Fibroblast of skin of right quadriceps (primary cell): ENCODE measurements at places on chromosomes 1 and 21.

- DNase-seq, result no peak
Observed at GRCh38 chr1:17314491-17314971, 6.5 kb downstream of the PADI4 start.

- DNase-seq, result peak; percentile 90
Observed at GRCh38 chr1:87826681-87827251, 498.1 kb downstream of the LMO4 start.

- DNase-seq, result no peak
Observed at GRCh38 chr1:2093055-2093454, 42.8 kb downstream of the PRKCZ start.

- no peak for DNase-seq
Observed at GRCh38 chr1:86175756-86176155, 19.2 kb upstream of the COL24A1 start.

DNA sequence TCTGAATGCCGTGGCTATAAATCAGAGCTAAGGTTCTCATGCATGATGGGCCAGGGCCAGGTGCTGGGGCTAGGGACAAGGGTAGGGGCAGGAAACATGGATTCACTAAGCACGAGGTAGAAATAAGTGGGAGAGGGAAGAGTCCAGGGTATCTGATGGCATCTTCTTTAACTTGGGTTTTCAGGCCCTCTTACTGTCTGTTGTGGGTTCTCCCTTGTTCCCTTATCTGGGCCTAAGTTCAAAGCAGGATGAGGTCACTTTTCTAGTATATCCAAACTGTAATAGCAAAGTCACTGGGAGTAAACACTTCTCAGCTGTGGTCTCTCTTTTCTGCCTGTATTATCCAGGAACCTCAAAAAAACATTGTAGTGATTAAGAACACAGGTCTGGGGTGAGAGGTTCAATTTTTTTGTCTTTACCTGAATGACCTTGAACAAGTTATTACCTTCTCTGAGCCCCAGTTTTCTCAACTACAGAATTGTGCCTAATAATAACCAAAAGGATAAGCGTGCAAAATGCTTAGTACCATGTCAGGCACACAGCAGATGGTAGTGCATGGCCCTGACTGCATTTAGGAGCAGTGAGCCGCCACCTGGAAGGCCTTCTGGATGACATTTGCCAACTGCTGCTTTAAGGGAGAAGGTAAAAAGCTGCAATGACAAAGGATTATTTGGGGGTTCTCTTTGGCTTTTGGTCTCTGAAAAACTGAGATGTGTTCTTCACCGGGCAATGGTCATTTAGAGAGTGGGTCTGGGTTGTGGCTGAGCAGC is 53.6 kb upstream of the A3GALT2 start:
- DNase-seq, result no peak
